Stimulated activated CD4-positive, alpha-beta T cell treated with anti-CD3 and anti-CD28 coated beads, Interleukin-15, amount 100 ng/mL, for 48 hours (primary cell): ENCODE measurements at places on chromosomes 16 and 17.

GRCh38 chr16:85974428-85975375 is 75.7 kb downstream of the IRF8 start:
- DNase-seq = no peak

- no peak for DNase-seq
These were observed 76.0 kb downstream of the CHD9NB start for GRCh38 chr16:52976539-52977167.

DNA sequence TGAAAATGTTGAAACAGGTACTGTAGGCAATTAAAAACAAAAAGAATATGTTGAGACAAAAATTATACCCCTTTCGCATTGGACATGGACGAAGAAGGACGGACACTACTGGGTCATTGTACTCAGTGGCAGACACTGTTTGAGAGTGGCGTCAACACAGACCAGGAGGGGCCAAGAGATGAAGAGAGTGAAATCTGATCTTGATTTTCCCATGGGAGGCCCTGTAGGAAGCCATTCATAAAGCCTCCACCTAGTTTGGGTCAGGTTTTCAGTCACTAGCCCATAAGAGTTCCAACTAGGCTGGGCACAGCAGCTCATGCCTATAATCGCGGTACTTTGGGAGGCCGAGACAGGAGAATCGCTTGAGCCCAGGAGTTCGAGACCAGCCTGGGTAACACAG is 23.6 kb upstream of the SMURF2 start:
- DNase-seq = no peak

- no peak for DNase-seq
These were observed 81.2 kb downstream of the ZNF778 start for GRCh38 chr16:89298623-89299225.

DNA sequence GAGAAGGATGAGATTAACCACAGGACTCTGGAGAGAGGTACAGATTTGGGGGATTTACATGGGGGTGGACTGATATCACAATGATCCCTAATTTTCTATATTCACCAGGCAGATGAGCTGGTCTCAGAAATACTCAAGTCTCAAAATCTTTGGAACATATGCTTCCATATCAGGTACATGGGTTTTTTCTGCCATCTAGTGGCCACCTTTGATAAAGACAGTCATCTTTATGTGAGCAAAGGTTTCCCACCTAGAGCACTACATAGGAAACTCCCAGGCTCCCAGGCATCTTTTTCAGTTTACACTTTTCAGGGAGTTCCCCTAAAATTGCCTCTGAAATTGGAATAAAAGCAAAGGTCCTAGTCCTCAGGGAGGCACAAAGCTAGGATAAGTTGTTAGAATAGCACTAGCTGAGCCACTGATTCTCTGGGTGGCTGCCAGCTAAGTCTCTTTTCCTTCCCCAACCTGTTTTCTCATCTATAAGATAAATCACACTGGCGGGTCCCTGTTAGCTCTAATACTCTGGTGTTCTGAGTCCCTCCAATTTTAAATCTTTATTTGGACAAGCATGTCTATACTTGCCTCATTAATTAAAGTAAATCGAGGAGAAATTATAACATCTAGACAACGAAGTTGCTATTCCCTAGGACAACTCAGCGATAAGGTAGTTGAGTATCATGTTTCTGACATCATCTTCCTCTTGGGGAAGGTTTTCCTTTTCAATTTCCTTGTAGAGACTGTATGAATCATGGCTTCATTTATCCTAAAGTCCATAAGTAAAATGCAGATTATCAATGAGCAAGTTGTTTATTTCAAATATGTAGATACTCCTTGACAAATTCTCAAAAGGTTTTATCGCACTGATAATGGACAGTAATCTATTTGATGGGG is 19.0 kb upstream of the MON1B start:
- peak; percentile 17 for DNase-seq

DNA sequence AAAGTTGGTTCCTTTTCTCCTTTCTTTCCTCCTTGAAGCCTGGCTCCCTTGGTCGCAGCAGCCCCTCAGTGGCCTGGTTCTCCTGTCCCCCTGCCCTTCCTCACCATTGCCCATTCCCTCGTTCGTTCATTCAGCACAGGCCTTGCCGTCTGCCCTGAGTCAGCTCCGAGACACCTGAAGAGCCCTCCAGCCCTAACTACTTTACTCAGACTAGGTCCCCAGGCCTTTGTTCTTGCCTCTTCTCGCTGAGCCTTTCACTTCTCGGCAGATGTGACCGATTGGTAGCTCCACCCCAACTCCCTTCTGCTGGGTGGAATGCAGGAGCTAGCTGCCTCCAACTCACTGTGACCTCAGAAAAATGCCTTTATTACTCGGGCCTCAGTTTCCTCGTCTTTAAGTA is 7.0 kb upstream of the ADAM11 start:
- no peak for DNase-seq

- no peak for DNase-seq
These were observed 5.6 kb downstream of the TP53I13 start for GRCh38 chr17:29573871-29574731.

GRCh38 chr16:81521141-81521626 is 76.6 kb downstream of the CMIP start:
- DNase-seq = peak; percentile 24

GRCh38 chr17:64732336-64733006 is 70.4 kb upstream of the SMURF2 start:
- DNase-seq = no peak

GRCh38 chr17:63420868-63421680 is 25.0 kb downstream of the CYB561 start:
- DNase-seq = no peak

DNA sequence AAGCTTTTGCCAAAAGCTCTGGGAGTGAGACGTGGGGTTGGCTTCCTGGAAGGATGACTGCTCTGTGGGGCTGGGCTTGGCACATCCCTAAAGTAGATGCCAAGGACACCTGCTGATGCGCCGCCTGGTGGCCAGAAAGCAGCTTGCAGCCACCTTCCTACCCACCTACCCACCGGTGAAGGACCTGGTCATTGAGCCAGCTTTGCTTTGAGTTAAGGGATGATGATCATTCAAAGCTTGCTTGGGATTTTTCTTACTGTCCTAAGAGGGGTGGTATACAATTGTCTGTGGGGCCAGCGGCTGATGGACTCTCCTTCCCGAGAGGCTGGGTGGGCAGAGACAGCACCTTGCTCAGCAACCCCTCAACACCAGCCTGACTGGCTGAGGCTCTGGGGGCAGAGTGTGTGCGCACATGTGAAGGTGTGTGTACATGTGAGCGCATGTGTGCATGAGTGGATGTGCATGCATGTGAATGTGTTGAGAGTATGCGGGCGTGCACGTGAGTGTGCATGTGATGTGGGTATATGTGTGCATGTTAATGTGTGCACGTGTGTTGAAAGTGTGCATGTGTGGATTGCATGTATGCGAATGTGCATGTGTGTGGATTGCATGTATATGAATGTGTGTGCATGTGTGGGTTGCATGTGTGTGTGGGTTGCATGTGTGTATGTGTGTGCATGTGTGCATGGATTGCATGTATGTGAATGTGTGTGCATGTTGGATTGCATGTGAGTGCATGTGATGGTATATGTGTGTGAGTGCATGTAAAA is 18.6 kb downstream of the C1QTNF1 start:
- peak; percentile 40 for DNase-seq

- no peak for DNase-seq
These were observed 1.2 kb downstream of the QPRT start for GRCh38 chr16:29680180-29680598.

DNA sequence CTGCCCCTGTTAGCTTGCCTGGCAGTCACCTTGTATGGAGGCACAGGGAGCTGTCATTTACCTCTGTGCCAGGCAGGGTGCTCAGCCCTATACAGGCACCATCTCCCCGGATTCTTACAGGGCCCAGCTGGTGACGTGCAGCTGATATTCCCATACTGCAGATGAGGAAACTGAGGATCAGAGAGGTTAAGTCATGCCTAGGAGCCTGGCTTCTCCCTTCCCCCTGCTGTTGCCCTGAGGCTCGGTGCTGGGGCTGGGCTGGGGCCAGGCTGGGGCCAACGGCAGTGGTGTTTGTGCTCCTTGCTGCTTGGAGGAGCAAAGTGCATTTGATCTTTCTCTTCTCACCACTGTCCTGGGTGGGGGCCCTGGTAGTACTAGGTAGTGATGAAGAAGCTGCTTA is 54.7 kb upstream of the IL34 start:
- no peak for DNase-seq

DNA sequence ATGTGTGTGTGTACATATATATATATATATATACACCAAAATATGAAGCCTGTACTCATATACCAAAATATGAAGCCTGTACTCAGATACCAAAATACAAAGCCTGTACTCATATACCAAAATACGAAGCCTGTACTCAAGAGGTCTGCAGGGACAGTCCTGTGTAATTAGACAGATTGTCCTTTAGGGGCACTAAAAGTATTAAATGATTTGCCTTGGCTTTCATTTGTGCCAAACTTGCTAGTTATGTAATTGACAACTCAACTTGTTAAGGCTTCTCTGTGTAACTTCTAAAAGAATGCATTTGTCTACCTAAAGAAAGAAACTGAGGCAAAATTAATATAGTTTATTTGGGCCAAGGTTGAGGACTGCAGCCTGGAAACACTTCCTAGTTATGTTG is 30.8 kb upstream of the DHX40 start:
- no peak for DNase-seq

DNA sequence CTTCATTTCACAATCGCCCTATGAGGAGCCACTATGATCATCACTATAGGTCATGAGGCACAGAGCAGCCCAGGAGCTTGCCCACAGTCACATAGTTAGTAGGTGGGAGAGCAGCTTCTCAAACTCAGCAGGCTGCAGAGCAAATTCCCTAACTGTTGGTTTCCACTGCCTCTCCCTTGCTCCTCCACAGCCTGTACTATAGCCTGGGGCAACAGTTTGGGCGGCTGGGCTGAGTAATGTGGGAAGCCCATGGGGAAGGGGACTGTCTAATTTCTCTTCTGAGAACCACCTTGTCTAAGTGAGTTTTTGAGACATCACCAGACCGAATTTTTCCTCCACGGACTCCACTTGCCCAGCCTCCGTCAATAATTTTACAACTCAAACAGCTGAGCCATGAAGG is 73.4 kb upstream of the GPR139 start:
- DNase-seq = no peak

GRCh38 chr16:86337581-86338402 is 172.5 kb upstream of the FOXF1 start:
- no peak for DNase-seq

GRCh38 chr16:30896261-30896888 is at the start of gene CTF1:
TSS of gene CTF1 (plus strand) at chr16:30896614. CDS start at chr16:30896644, 30 bp downstream.
- DNase-seq = no peak

- no peak for DNase-seq
These were observed 1.3 kb upstream of the DNAI2 start for GRCh38 chr17:74272731-74273201.

DNA sequence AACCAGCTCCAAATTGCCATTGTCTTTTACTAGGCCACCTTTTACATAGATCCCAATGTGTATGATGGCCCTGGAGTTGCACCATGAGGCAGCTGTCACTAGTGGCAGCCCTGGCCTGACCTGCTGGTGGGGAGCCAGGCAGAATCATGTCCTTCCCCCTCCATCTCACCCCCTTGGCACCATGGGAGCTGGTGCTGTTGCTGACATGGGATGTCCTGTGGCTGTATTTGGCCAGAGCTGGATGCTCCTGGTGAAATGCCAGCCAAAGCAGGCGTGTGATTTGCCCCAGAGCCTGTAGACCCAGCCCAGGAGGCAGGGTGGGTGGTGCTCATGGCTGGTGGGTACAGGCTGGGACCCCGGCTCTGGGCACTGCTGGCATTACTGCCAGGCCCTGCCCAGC is 18.6 kb downstream of the SLC12A3 start:
- DNase-seq = no peak

- DNase-seq = peak; percentile 48
These were observed 2.1 kb downstream of the GSE1 start for GRCh38 chr16:85615014-85615851.
